ENCODE measurements at places on chromosomes 4 and X.

- DNase-seq, result no peak
Measured at GRCh38 chrX:31711166-31711565, 639.3 kb upstream of the FTHL17 start.

DNA sequence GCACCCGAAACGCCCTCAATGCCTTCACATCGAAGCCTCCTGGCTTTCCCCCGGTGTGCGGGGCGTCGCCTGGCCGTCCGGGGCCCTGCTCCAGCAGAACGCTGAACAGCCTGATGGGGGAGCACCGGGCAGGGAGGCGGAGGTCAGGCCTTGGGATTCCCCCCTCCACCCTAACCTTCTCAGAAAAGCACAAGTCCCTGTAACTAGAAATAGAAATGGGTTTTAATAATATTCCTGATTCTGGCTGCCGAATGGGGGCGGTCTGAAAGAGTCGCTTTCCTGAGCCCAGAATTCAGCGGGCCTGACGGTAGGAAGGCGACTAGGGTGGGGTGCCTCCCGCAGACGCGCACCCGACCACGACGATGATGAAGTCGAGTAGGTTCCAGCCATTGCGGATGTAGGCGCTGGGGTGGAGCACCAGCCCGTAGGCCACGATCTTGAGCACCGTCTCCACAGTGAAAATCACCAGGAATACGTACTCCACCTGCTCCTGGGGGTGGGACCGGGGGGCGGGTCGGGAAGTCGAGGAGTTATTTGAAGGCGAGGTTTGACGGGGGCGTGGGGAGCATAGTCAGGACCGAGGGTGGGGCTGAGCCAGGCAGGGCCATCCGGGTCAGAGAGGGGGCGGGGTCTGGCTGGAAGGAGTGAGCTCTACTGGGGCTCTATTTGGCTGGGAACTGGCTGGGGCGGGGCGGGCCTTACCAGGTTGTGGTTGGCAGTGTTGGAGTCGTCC is 2.5 kb downstream of the CACNA1F start:
- peak; percentile 43 for DNase-seq

DNA sequence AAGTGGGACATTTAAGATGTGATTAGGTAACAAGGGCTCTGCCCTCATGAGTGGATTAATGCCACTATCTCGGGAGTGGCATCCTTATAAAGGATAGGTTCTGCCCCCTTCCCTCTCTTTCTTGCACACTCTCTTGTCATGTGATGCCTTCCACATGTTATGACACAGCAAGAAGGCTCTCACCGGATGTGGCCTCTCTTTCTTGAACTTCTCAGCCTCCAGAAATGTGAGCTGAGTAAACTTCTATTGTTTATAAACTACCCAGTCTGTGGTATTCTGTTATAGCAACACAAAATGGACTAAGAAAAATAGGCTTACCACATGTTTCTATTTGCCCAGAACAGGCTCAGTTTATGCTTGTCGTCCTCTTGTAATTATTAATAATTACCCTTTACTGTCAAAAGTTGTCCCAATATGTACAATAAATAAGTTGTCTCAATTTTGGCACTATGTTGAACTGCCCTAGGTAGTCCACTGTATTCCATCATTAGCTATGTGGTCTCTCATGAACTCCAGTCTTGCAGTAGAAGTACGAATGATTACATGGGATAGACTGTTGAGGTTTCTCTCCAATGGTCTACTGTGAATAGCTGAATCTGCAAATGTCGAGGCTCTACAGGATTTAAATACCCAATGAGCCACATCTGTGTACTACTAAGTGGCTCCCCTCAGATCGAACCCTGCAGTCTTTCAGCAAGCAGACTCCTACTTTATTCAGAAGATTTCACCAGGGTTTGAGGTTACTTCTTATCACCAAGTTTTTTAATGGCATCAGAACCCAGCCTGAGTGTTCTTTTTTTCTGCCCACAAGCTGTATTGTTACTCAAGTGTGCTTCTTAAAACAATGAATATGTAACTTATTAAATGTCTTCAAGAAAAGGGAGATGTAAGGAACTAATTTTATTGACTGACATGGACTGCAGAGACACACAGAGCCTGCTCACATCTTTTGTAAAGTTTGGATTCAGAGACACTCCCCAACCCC is 102.0 kb upstream of the LEF1 start:
- no peak for DNase-seq

DNA sequence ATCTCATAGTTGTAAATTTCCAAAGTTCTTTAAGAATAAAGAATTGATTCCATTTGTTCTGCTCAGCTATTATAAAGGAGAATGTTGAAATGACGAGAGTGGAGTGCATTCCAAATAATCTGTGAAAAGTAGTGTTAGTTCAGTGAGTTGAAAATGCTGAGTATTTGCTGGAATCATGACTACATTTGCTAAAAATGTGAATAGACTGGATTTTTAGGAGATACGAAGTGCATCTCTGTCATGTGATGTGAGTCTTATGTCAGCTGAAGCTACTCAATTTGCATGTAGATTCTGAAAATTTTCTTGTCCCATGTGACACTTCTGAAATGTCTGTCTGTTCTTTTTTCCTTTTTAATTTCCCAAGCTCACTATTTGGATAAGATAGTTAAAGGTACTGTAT is 206.0 kb downstream of the DCTD start:
- DNase-seq, result no peak

- DNase-seq, result no peak
Measured at GRCh38 chr4:7273738-7274297, 81.5 kb downstream of the SORCS2 start.

DNA sequence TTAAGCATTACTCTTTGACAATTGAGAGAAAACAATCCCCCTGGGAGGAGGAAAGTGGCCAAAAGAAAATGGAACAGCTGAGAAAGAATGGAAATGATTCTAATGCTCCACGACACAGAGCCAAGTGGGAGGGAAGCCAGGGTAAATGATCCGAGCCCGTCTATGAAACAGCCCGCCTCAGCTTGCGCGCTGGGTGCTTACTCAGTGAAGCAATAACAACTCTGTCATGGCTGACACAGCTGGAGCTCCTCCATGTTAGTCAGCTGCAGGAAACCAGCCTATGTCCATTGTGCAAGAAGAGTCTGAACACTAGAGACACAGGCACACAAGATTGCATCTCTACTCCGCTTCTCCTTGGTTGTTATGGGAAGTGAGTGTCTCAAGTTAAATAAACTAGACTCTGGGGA is 19.3 kb downstream of the NOA1 start:
- DNase-seq, result no peak

GRCh38 chr4:148108766-148109165 is 333.4 kb downstream of the NR3C2 start:
- DNase-seq, result no peak

DNA sequence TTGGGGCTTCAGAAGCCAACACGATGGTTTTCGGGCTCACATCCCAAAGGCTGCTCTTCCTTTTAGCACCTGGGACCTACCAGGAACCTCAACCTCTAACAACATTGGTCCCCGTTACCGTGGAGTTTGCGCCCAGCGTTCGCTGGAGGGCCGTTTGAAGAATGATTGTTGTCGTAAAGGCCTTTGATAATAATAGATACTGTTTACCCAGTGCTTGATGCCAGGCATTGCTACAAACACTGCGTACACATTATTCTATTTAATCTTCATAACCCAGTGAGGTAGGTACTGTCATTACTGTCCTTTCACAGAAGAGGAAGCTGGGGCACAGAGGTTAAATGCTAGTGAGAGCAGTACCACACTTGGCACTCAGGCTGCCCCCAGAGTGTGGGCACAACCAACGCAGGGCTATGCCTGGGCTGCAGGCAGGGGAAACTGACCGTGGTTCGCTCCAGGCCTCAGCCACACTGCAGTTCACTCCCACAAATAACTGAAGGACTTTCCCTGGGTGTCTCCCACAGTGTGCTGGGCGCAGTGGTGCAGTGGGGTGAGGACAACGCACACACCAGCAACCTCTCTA is 1.0 kb upstream of the ACSL1 start:
- DNase-seq, result no peak

DNA sequence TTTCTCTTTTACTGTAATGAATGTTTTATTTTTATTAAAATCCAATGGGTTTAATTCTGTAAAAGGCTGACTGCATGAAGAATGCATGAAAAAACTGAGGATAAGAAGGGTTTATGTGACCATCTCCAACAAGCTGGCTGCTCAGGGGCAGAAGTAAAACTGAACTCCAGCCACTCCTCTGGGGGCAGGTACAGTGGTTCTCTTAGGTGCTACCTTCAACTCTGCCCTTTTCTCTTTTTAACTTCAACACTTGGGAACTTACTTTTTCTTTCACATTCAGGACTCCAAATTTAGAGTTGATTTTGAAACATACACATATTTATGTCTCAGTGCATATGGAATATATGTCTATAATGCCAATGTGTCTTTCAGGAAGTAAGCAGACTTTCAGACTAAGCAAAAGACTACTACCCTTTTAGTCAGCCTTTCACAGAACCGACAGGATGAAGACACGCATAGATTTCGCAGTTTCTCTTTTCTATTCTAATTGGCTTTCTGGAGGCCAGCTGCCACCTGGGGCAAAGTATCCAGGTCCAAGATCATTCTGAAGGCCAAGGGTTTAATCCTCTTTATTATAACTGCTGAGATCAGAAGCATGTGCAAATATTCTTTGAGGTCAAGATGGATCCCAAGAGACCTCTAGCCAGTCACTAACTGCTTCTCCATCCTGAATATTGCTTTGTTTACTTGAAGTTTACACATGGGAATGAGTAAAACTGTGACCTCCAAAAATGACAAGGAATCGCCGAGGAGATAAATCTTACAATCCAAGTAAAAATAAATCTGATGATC is 30.7 kb downstream of the HS3ST1 start:
- DNase-seq, result no peak

DNA sequence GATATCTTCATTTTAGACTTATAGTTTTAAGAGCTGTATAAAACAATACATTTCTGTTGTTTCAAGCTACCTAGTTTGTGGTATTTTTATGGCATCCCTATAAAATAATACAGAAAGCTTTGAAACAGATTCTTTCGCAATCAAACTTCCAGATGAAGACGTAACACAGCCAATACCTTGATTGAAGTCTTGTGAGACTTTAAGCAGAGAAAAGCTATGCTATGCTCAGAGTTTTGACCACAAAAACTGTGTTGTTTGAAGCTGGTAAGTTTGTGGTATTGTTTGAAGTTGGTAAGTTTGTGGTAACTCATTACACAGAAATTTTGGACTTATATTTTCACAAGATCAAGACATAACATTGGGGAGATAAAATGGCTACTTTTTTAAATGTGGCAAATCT is 201.8 kb upstream of the UGT8 start:
- no peak for DNase-seq

GRCh38 chrX:78708262-78708661 is 39.3 kb upstream of the LPAR4 start:
- no peak for DNase-seq

DNA sequence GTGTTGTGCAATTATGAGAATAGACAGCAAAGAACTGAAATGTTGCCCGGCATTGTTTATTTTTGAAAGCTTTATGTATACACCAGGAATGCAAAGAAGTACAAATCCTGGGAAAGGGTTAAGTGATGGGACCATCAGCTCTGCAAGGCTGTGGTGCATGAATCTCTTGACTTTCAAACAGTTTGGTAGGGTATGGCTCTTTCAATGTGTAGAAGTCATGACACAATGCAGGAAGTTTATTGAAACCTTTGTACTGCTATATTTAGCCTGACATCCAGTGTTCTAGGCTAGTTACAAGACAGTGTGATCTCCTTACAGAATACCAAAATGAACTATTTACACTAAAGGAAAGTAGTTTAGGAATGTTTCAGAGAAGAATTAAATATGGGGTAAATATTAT is 206.8 kb upstream of the HAND2 start:
- no peak for DNase-seq

- no peak for DNase-seq
Measured at GRCh38 chr4:135418353-135418752, 1216.8 kb upstream of the PABPC4L start.

DNA sequence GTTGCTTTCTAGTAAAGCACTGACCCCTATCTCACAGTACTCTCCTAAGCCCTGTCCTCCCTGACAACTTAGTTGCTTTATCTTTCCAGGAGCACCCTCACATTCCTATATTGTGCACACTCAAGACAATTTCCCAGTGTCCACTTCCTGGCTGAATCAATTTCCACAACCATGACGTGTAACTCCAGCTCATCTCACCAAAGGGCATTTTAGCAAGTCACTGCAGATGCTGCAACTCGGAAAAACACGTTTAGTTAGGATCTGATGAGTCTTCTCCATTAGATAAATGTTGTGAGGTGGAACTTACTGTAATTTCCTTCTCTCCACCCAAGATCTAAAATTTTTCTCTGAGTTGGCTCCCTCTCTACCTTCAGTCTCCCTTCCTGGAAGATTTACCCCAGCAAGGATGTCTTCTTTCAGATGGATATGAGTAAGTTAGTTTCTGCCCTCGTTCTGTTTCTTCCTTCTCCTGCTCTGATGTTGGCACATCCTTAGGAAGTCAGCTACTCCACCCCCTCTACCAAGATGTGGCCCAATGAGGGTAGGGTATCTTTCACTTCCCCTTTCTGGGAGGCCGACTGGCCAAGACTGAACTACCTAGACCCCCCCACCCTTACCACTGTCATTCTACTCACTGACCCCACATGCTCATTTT is 28.8 kb upstream of the IL13RA1 start:
- DNase-seq, result no peak

DNA sequence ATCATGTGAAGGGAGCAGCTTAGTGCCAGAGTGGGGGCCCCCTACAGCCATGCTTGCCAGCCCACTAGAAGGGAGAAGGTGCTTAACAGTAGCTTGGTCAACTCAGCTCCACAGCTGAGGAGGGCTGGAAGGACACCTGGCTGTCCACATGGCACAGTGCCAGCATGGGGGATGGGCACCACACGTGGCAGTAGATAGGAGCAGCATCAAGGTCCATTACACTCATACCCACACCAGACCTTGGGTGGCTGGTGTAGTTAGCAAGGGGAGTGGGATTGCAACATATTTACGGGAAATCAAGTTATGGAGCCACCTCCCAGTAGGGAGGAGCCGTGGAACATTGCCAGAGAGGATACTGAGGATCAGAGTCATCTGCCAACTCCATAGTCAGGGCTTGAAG is 37.9 kb upstream of the SLC4A4 start:
- DNase-seq, result no peak

DNA sequence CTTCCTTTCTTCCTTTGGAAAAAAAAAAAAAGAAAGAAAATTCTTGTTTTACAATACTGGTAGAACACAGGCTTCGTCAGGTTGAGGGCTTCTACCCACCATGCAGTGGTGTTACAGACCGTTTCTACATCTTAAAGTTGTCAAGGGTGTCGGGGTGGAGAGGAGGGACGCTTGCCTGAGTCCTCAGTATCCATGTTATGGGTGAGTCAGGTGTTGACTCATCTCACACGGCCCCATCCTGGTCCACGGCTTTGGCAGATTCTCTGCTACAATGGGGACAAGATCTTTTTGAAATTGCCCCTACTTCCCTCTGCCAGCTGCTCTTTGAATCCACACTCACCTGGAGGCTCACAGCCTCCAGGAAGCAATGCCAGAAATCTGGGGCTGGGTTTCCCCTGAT is 310.3 kb upstream of the ZFP42 start:
- DNase-seq, result no peak

GRCh38 chr4:187085339-187085738 is 361.7 kb upstream of the FAT1 start:
- DNase-seq, result no peak

DNA sequence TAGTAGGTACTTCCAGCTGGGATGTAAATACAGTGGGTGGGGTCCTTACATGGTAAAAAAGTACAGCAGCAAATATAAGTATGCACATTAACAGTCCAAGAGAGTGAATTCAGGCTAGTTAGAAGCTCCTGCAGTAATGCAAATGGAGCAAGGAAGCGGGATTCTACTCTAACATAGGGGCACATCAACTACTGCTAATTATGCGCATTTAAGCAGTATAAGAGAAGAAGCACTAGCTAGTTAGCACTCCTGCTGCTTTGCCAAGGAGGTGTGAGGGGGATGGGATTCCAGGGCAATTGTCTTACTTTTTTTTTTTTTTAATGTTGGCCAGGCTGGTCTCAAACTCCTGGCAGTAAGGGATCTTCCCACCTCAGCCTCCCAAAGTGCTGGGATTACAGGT is 284.1 kb downstream of the CHIC1 start:
- DNase-seq, result no peak

Data from activated effector memory CD4-positive, alpha-beta T cell treated with Interleukin-2 at 50 U/mL for 16 hours (primary cell).